Urinary bladder (tissue), 4 donors: ENCODE measurements at places on chromosomes 3 and 15. TPM values are rescaled to one million over a fixed set of nuclear protein-coding genes. Genes with fewer than 3 reads are reported as not detected.

DNA sequence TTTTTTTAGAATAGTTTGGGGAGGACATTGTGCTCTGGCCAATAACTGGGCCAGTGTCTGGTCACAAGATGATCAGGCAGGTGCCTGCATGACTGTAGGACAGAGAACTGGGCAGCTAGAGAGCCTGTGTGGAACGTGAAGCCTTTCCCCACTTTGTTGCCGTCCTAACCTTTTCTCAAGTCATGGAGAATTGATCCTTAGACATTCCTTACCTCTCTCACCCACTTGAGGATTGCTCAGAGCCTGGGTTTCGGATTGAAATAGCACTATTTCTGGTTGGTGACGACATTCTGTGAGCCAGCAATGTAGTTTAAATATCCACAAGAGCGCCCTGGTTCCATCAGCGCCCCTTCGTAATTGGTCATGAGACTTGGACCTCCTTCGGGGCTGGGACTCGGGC is 138.4 kb downstream of the IGF1R start:
- DNase-seq: no peak

GRCh38 chr3:139751789-139752188 is 74.0 kb upstream of the NMNAT3 start:
- DNase-seq: no peak

DNA sequence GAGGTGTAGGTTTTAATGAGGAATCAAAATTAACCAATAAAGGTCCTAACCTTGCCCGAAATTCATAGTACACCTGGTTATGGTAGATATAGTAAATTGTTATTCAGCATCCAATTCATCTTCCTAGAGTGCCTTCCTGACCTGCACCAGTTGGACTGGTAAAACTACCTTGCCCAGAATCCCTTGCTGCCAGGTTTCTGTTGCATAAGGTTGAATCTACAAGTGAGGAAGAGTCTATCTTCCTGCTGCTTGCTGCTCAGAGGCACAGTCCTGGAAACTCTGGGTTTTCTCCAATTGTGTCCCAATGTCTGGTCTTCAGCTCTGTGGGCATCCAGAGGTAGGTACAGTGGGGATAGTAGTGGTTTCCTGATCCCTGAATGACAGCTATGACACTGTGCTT is 17.3 kb downstream of the CCDC54 start:
- DNase-seq: no peak

- DNase-seq: no peak
These were observed 6.7 kb upstream of the SRP14 start for GRCh38 chr15:40045572-40046217.

DNA sequence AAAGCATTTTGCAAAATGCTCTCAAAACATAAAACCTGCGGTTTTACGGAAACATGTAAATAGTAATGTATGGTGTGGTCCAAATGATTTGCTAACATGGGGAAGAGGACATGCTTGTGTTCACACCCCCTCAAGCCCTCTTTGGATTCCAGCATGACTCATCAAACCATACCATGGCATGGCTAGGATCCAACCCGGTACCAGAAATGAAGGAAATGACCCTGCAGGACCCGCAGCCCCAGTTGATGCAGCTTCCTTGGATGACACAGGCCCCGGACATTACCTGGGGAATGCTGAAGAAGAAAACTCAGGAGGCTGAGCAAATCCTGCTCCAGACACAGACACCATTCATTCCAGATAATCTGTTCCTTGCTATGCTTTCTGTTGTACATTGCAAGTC is 222.9 kb downstream of the DTWD1 start:
- no peak for DNase-seq

- no peak for DNase-seq
These were observed at the start of gene SH2D7 for GRCh38 chr15:78092261-78093041. TSS of gene SH2D7 (plus strand) at chr15:78092561. CDS start at chr15:78092585, 24 bp downstream.

- no peak for DNase-seq
These were observed 21.7 kb downstream of the CSNK1G1 start for GRCh38 chr15:64333986-64334929.

DNA sequence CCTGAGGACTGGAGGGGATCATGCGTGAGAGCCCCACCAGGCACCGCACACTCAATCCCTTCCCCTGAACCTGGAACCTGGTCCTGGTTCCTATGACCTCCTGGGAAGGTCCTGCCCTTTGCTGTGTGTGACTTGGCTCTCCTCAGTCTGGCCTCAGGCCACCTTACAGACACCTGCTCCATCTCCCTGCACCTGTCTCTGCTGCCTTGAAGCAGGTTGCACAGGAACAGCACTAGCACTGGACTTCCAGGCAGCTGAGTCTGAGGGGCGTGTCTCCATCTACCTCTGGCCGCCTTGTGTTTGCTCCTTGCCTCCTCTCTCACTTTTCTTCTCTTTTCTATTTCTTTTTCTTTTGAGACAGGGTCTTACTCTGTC is 15.4 kb downstream of the PSTPIP1 start:
- DNase-seq: no peak

DNA sequence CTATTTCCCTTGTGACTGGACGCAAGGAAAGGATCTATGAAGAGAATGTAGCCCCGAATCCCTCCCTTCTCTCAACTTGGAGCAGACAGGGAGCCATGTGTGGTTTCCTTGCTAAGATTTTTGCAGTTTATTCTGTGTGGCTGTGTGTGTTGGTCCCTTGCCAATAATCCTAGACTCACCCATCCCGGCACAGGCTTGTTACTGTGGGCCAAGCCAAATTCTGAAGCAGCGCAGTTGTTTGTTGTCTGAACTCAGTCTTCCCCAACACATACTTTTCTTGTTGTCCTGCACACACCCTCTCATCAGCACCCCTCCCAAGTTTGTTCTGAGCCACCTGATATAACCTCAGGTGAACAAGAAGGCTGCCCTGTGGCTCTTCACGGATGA is 193.3 kb upstream of the CTDSPL start:
- peak; percentile 39 for DNase-seq

- DNase-seq: no peak
These were observed 192.6 kb upstream of the POU1F1 start for GRCh38 chr3:87468938-87469337.

GRCh38 chr3:137134431-137134830 is 176.6 kb downstream of the IL20RB start:
- DNase-seq: no peak

DNA sequence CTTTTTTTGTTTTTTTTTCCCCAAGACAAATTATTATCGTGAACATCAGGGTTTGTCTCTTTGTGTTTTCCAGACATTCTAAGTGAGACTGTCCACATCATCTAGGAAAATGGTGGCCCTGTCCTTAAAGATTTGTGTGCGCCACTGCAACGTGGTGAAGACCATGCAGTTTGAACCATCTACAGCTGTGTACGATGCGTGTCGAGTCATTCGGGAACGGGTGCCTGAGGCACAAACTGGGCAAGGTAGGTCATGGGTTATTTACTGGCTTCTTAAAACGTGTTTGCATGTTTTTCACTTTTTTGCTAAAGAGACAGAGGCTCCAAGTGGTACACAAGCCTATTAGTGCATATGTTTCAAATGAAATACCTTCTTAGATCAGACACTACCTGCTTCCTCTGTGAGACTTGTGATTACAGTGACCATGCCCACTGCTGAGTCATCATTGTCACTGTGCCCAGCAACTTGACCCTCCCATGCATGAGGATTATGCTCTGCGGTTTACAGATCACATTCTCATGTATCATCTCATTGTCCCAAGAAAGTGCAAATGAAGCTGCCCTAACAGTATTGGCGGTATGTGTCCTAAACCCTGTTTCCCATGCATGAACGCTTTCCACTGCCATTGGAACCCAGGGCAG is 395.2 kb upstream of the TPM1 start:
- no peak for DNase-seq

DNA sequence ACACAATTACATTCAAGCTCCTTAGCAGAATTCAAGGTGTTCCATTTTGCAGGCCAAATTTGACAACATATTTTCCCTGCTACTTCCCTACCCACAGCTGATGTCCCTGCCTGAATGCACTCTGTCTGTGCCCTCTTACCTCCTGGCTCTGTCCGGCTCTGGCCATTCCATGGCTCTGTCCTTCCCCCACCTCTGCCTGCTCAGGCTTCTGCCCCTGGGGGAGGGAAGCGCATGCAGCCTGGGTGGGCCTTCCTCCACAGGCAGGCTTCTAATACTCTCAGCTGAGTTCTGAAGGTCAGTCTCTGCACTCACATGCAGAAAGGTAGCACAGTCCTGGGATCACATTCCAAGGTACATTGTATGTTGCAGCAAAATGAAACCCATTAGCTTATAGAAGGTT is 113.6 kb upstream of the CACNA2D3 start:
- no peak for DNase-seq

DNA sequence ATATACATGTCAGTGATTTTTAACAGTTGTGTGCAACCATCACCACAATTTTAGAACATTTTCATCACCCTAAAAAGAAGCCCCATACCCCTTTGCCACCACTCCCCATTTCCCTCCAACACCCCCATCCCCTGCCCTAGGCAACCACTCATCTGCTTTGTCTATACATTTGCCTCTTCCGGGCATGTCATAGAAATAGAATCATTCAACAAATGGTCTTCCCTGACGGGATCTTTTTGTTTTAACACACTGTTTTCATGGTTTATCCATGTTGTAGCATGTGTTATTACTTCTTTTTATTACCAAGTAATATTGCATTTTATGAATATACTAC is 4.0 kb downstream of the VILL start:
- no peak for DNase-seq

GRCh38 chr3:15610082-15610759 is 8.7 kb downstream of the BTD start:
- DNase-seq: no peak

DNA sequence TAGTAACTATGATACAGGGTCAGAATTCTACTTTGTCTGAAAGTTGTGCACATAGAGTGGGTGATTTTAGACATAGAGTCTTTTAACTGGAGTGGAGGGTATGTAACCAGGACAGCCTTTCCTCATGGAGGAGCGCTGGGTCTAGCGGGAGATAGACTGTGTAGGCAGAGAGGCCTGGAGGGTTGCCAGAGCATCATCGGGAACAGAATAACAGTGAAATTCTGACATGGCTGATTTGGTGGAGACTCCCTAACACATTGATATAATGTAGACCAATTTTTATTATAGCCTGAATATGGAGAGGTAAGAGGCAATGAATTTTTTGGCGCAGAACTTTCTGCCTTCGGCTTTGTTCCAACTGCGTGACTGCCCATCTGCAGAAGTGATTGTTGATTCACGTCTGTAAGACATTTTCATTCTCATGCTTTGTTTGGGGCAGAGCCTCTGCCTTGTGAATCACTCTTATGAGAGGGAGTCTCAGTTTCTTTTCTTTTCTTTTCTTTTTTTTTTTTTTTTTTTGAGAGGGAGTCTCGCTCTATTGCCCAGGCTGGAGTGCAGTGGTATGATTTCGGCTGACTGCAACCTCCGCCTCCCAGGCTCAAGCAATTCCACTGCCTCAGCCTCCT is 16.0 kb downstream of the LPP start:
- DNase-seq: no peak

GRCh38 chr3:43017593-43018195 is 38.6 kb downstream of the GASK1A start:
- DNase-seq: no peak

GRCh38 chr3:194330579-194330978 is 20.5 kb downstream of the CPN2 start:
- no peak for DNase-seq

DNA sequence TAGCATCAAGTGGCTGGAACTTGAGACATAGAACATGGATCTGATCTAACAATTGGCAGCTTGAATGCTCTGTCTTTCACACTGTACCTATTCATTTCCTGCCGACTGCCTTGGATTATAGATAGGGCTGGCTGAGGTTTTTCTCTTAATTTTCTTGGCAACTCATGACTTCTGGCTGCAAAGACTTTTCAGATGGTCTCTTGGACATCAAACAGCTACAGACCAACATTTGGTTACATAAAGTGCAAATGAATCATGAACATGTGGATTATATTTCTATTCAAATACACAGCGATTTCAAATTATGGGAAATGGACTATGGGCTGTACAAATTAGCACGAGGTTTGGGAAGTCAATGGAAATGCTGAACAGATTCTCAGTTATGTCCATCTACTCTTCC is 26.2 kb upstream of the IL16 start:
- no peak for DNase-seq

- no peak for DNase-seq
These were observed 90.1 kb downstream of the NEK10 start for GRCh38 chr3:27279123-27279522.

GRCh38 chr15:90020936-90021507 is 19.9 kb downstream of the ZNF710 start:
- no peak for DNase-seq

GRCh38 chr3:23455084-23455483 is 252.0 kb downstream of the UBE2E2 start:
- DNase-seq: no peak

DNA sequence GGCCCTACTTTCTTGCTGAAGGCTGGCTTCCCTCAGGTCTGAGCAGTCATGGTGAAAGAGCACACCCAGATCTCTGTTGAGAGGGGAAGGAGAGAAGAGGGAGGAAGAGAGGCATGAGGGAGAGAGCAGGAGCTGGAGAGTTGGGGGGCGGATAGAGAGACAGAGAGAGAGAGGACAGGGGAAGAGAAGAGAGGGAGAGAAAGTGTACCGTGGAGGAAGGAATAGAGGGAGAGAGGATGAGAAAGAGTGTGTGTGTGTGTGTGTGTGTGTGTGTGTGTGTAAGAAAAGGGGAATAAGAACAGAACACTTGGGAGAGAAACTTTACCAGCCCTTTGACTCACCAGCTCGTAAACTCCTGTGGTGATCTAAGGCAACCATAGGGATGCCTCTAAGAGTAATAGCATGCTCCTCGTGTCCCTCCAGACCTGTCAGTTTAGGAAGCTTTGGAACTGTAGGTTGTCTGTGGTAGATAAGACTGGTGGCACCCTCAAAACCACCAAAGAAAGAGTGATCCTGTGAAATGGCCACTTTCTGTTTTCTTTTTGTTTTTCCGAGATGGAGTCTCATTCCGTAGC is 18.2 kb downstream of the ZNF592 start:
- DNase-seq: no peak

GRCh38 chr15:64560998-64561397 is 100.6 kb downstream of the ZNF609 start:
- DNase-seq: no peak

- no peak for DNase-seq
These were observed 43.2 kb upstream of the LINGO1 start for GRCh38 chr15:77675806-77676415.

DNA sequence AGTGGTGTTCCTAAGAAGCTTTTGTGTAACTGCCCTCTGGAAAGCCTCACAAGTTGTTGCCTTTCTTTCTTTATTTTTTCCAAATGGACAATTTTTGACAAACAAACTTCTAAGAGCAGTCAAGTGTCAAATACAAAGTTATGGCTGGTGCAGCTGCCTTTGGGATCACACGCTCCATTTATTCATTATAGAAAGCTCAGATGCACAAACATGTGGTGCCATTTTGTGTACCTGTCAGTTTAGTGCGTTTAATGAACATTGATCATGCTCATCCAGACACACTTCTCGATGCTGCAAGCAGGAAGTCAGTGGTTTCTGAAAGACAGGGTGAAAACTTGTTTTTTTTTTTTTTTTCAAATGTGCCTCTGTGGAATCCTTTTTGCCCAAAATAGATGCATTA is 324.5 kb downstream of the CNTN4 start:
- no peak for DNase-seq

Gene KY
- 1.5 TPM for polyA plus RNA-seq

Gene ZNF385D
- polyA plus RNA-seq: 2.4 TPM

Gene RUVBL1
- polyA plus RNA-seq: 28.5 TPM

Gene TMCO5A
- polyA plus RNA-seq: not detected

Gene CEP152
- polyA plus RNA-seq: 1.3 TPM

Gene DHX30
- 52.0 TPM for polyA plus RNA-seq

Gene MASP1
- polyA plus RNA-seq: 13.1 TPM

Gene CCR5
- polyA plus RNA-seq: 1.0 TPM

Gene ZKSCAN7
- polyA plus RNA-seq: 3.7 TPM

Gene GOLGA6L10
- 1.1 TPM for polyA plus RNA-seq

Gene SRGAP3
- polyA plus RNA-seq: 3.1 TPM

Gene ZNF197
- polyA plus RNA-seq: 11.4 TPM

Gene CISH
- polyA plus RNA-seq: 7.9 TPM
